ENCODE measurements at places on chromosomes 12 and 14.

GRCh38 chr12:67357376-67358125, 88.4 kb downstream of the CAND1 start:
- DNase-seq: no peak

GRCh38 chr14:69321601-69322330, 61.8 kb downstream of the GALNT16 start:
- no peak for DNase-seq

- no peak for DNase-seq
These were observed 15.2 kb downstream of the CALM1 start for GRCh38 chr14:90412058-90412457.

- no peak for DNase-seq
These were observed 17.3 kb upstream of the DNAH10 start for GRCh38 chr12:123744836-123745235.

DNA sequence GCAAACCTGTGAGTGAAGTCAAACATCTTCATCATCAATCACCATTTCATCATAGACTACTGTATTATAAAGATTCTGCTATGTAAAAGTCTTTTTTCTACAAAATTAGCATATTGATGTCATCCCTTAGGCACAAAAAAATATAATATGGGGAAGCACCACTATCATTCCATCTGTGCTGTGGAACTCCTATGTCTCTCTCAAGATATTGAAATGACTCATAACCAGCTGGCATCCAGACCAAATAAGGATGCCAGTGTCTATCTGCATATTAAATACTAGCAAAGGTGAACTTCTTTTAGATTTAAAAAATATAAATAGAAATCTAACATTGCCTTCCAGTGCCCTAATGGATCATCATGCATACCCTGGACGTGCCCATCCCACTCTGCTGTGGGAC, 17.9 kb upstream of the DCAF5 start:
- no peak for DNase-seq

GRCh38 chr14:61099216-61099835, 118.3 kb downstream of the SLC38A6 start:
- DNase-seq: no peak

GRCh38 chr12:94726236-94726835, 76.0 kb upstream of the TMCC3 start:
- no peak for DNase-seq

DNA sequence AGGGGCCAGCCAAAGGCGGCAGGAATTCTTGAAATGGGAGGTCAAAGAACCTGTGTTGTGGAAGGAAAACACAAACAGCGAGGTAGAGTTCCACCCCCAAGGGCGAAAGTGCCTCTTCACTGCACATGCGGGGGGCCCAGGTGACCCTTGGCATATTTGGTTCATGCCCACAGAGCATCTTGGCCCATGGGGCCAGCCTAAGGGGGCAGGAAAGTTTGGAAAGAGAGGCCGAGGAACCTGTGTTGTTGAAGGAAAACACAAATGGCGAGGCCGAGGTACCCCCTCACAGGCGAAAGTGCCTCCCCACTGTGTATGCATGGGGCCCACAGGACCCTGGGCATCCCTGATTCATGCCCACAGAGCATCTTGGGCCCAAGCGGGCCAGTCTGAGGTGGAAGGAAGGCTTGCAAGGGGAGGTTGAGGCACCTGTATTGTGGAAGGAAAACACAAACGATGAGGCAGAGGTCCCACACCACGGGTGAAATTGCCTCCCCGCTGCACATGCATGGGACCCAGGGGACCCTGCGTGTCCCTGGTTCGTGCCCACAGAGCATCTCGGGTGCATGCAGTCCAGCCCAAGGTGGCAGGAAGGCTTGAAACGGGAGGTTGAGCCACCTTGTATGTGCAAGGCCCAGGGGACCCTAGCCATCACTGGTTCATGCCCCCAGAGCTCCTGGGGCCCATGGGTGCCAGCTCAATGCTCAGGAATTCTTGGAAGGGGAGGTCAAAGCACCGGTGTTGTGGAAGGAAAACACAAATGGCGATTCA, 384.1 kb downstream of the ALG10 start:
- no peak for DNase-seq

DNA sequence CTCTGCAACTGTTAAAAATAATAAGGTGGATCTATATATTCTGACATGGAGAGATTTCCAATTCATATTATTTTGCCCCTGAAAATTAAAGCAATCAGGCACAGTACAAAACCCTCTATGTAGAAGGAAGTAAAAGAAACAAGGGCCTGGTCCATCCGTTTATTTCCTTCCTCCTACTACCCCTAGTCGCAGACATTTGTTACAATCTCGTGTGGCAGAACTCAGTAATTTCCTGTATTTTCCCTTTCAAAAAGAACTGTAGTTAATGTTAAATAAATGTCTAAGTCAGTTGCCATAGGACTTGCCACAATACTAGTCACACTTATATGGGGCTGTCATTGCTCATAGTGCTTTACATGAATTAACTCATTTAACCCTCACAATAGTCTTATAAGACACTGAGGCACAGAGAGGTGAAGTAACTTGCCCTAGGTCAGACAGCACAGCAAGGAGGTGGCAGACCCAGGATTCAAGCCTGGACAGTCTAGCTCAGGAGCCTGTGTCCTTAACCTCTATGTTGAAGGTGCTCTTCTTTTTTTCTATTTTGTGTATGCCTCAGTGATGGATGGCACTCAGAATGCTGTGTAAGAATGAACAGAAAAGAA, 24.2 kb downstream of the NINJ2 start:
- no peak for DNase-seq

DNA sequence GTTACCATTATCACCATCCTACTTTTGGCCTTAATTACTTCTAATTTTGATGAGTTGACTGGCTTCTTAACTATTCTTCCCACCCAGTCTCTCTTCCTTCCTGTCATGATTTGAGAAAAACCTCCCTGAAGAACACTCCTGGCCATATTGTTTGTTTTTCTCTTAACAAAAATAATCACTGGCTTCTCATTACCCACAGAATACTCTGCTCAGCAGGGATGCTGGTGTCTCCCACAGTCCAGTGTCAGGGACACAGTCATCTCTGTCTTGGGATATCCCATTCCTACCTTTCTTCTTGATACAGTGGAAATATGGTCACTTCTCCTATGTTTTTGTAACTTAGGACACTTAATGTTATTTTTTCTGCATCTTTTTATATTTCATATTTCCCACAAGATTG, 103.7 kb downstream of the SRGAP1 start:
- DNase-seq: no peak

DNA sequence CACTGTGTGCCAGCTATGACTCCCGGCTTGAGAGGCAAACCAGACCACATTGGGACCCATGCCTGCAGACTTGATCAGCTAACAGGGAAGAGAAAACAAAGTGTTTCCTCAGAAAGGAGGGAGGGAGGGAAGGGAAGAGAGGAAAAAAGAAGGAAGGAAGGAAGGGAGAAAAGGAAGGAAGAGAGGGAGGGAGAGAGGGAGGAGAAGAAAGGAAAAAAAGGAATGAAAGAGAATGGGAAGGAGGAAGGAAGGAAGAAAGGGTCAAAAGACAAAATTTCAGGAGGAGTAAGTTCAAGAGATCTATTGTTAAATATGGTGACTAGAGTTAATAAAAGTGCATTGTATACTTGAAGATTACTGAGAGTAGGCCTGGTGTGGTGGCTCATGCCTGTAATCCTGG, 18.9 kb downstream of the FIGNL2 start:
- DNase-seq: no peak

- no peak for DNase-seq
These were observed 17.6 kb upstream of the SLC16A7 start for GRCh38 chr12:59578254-59578653.

- DNase-seq: no peak
These were observed 80.7 kb downstream of the RAD51B start for GRCh38 chr14:67900231-67900630.

GRCh38 chr14:46490238-46490685, 161.3 kb downstream of the RPL10L start:
- DNase-seq: no peak

- no peak for DNase-seq
These were observed 99.8 kb downstream of the BORCS5 start for GRCh38 chr12:12456637-12457036.

DNA sequence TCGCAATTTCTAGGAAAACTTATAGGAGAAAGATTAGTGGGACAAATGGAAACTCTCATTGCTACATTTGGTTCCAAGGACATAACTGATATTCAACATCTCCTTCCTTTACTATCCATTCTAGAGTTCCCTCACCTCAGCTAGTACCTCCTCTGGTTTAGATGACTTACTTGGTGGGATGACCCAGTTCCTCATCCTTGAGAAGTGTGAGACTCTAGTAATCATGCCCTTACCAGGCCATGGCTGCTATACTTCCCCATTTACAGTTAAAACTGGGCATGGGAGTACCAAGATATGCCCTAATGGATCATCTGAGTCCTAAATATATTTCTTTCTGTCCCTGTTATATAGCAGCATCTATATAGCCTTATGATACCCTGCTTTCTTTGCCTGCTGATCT, 58.1 kb downstream of the IFT81 start:
- DNase-seq: no peak

GRCh38 chr14:101061411-101062064, 158.0 kb upstream of the RTL1 start:
- no peak for DNase-seq

DNA sequence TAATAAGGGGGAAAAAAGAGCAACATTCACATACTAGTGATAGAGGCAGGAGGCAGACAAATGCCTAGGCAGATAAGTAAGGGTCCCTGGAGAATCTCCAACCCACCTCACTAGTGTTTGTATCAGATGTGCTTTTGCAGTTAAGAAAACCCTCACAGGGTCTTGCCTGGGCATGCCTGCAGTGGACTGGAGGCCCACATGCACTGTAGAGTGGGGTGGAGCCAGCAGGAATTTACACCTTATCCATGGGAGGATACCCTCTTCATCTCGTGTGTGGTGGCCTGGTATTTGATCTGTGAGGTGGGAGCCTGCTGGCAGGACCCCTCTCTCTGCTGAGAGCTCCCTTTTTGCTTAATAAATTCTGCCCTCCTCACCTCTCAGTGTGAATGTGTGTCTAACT, 238.0 kb upstream of the SLC16A7 start:
- no peak for DNase-seq

DNA sequence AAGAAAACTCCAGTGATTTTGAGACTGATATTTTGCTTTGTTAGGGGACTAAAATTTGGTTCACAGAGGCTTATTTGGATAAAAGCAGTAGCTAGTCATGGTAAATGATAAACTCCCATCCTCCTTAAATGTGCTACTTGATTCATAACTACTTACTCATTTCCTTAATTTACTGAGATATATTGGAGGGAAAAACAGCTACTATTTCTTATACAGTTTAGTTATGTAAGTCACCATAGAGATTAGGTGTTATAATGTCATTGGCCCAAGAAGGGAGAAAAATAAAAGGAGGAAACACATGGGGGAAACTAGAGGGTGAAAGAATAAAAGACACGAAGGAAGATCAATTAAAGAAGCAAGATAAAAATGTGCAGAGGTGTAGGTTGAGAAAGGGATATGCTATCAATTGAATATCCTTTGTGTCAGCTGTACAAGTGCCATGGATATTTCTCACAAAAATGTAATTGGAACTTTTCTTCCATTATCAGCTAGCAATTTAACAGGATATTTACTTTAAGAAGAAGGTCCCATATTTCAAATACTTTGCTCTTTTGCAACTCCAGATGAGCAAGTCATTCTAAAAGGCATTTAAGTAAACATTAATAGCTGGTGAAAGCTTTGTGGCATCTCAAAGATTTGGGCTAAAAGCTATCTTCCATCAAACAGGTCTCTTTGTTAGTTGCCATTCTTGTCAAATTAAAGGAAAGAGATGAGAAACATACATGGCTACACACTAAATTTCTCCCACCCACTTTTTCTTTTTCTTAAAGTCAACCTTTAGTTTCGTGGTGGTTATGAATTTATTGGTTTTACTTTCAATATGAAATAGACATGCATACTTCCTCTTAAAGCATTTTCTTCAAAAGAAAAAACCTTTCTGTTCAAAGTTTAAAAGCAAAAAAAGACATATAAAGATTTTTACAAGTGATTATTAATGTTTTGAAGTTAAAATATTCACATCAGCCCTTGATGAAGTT, 439.5 kb downstream of the CCER1 start:
- no peak for DNase-seq

DNA sequence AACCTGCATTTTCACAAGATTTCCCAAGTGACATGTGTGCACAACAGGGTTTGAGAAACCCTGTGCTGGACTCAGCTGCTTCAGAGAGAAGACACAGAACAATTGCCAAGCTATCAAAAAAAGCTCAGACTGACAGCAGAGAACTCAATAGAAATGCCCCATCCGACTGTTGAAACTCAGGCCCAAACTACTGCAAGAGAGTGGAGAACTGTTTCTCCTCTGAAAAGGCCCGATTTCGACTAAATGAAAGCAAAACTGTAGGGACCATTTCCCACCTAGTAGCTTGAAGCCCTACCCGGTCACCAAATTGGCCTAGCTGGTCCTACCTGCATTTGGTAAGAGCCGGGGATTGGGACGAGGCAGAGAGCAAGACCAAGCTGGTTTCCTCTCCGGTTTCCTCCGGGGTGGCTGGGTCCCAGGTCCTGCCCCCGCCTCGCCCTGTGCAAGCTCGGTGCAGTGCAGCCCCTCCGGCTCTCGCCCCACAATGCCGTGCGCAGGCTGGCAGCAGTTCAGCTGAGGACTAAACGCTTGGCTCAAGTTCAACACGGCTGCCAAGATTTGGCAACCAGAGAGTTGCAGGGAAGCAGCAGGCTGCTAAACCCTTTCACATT, 1180.6 kb downstream of the VRK1 start:
- peak; percentile 49 for DNase-seq

DNA sequence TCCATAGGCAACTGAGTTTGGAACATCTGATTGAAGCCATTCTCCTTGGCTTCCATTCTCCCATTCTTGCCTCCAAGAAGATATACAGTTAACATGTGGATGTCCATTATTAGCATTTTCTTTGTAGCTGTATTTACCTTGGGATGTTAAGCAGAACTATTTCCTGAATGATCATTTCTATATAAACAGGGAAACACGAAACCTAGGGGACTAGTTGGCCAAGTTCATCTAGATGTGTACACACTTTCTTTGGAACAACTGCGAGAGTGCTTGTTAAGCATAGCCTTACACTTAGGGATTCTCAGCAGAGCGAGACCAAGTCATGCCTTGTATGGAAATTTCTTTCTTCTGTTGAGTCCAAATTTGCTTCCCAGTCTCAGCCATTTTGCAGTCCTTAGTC, 42.1 kb downstream of the DRAM1 start:
- no peak for DNase-seq

DNA sequence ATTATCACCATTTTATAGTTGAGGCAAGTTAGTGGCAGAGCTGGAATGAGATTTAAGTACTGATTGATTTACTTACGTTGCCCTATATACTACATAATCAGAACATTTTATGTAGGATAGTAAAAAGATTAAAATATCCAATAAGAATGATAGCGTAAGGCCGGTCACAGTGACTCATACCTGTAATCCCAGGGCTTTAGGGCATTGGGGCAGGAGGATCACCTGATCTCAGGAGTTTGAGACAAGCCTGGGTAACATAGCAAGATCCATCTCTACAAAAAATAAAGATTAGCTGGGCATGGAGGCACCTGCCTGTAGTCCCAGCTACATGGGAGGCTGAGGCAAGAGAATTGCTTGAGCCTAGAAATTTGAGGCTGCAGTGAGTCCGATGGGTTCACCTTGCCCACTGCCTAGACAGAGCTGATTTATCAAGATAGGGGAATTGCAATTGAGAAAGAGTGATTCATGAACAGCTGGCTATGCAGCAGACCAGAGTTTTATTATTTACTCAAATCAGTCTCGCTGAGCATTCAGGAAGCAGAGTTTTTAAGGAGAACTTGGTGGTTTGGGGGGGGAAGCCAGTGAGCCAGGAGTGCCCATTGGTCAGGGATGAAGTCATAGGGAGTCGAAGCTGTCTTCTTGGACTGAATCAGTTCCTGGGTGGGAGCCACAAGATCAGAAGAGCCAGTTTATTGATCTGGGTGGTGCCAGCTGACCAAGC, 24.7 kb upstream of the SGPP1 start:
- no peak for DNase-seq

GRCh38 chr12:94099632-94100031, 48.7 kb upstream of the PLXNC1 start:
- no peak for DNase-seq
